ENCODE measurements at places on chromosomes 7 and 10.
A peak's percentile ranks its signal among the peaks of the same experiment; 100 is the strongest.

GRCh38 chr10:52752801-52753445 lies 19.7 kb downstream of the MBL2 start:
- DNase-seq, result no peak

GRCh38 chr10:99143011-99143410 lies 92.6 kb downstream of the HPSE2 start:
- no peak for DNase-seq

DNA sequence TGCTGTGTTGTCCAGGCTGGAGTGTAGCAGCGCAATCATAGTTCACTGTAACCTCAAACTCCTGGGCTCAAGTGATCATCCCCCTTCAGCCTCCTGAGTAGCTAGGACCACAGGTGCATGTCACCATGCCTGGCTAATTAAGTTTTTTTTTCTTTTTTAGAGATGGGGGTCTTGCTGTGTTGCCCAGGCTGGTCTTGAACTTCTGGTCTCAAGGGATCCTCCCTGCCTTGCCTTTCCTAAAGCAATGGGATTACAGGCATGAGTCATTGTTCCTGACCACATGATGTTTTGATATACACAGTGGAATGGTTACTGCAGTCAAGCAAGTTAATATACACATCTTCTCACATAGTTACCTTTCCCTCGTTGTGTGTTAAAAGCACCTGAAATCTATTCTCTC lies 140.3 kb downstream of the GPR85 start:
- DNase-seq, result no peak

DNA sequence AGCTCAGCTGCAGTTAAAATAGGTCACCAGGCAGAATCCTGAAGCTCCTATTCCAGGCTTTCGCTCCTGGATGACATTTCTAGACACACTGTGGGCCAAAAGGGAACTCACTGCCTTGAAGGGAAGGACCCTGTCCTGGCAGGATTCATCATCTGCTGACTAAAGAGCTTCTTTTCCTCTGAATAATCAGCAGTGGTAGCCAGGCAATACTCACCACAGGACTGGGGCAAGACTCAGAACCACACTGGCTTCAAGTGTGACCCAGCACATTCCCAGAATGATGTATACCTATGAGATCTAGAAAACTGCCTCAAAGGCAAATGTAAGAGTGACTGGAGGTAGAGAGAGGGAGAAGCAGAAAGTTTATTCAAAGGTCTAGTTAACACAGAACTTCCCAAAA lies 29.5 kb upstream of the EBF3 start:
- peak; percentile 19 for DNase-seq

DNA sequence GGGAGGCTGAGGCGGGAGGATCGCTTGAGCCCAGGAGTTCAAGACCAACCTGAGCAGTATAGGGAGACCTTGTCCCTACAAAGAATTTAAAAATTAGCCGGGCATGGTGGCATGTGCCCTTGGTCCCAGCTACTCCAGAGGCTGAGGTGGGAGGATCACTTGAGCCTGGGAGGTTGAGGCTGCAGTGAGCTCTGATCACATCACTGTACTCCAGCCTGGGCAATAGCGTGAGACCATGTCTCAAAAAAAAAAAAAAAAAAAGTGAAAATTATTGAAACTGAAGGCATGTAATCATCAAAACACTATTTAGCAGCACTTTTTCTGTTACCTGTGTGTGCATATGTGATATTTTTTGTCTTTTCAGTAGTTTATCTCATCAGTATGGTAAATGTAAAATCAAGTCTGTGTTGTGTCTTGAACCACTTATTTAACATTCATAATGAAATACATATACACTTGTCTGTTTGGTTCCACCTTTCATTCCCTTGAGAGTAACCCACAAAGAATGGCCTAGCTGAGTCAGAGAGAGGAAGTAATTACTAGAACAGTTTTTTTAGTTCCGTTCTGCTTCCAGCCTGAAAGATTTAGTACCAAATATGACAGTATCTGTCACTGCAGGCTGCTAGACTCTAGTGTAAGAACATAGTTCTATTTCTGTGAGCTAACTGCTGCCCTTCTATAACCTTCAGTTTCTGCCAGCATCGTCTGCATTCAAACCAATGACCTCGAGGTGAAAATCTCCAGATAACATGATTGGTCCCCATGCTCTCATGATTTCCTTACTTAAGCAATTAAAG lies 68.6 kb downstream of the MMRN2 start:
- DNase-seq, result peak; percentile 45

GRCh38 chr7:104960741-104961448 lies 53.1 kb upstream of the KMT2E start:
- DNase-seq, result peak; percentile 83

GRCh38 chr7:18685971-18686370 lies 190.4 kb downstream of the HDAC9 start:
- peak; percentile 19 for DNase-seq

GRCh38 chr7:12968836-12969422 lies 281.5 kb downstream of the ARL4A start:
- DNase-seq, result no peak

- no peak for DNase-seq
Observed at GRCh38 chr10:69766161-69766910, 35.4 kb upstream of the COL13A1 start.

DNA sequence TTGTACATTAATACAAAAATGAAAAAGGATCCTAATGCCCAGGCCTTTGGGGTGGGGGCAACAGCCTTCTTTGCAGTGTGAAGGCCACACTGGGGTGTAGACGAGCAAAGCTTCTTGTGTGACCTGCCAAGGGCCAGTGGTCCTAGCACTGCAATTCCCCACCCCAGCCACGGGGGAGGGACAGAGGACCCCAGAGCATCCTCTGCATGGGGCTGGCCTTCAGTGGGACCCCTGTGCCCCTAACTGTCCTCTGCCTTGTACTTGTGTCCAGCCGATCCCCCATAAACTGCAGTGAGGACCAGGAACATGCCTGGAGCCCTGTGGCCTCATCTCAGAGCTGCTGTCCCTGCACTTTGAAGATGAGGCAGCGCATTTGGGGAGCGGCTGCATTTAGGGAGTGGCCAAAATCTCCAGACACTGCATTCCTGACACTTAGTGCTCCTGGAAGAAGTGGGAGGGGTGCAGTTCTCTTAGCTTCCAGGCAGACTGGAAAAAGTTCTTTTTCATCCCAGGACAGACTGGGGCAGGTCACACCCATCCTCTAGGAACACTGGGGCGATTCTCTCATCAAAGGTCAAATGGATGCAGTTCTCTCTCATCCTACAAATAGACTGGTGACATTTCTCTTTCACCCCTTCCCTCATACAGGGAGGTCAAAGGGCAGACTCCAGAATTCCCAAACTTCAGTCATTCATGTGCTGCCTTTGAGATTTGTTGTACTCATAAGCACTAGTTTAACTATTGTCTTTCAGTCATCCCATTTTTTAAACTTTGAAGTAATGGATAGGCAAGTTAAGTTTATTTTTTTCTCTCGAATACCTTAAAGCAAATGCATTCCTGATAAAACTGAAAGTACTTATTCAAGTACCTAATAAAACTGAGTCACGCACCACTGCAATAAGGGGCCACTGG lies 922 bp upstream of the MYO1G start:
- DNase-seq, result no peak

- no peak for DNase-seq
Observed at GRCh38 chr10:4758256-4758655, 67.8 kb upstream of the AKR1E2 start.

GRCh38 chr10:103652599-103653281 lies 159.2 kb downstream of the NEURL1 start:
- DNase-seq, result no peak

DNA sequence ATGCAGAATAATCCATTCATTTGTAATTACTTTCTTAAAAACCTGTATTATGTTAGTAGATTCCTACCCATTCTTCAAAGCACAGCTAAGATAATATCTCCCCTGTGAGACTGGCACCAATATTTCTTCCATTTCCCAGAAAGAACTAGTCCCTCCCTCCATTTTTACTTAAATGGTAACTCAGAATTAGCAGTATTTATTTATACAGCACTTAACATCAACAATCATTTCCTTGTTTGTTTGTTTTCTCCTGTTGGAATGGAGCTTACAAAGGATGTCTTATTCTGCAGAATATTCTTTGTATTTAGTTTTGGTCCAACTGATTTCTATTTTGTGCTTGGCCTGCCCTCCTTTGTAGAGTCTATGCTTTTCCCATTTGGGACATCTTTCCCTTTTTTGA lies 32.1 kb upstream of the PTPN12 start:
- no peak for DNase-seq

GRCh38 chr10:113982769-113983168 lies 60.9 kb upstream of the ADRB1 start:
- no peak for DNase-seq

- DNase-seq, result peak; percentile 40
Observed at GRCh38 chr7:96952974-96953391, 52.4 kb upstream of the DLX6 start.

DNA sequence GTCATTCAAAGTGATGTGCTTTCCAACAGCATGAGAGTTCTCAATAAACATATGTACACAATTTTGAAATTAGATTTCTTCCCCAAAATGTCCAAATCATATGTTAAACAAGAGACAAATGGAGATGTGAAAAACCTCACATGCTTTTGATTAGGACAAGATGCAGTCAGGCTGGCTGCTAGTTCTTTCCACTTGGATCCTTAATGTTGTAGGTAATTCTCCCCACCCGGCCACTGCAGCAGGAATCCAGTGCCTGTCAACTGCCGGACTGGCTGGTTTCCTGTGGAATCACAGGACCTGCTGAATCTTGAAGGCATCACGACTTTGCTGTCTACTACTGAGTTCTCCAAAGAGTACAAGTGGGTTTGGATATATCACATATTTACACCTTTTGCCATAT lies 138.6 kb upstream of the AKR1E2 start:
- DNase-seq, result peak; percentile 58

- DNase-seq, result no peak
Observed at GRCh38 chr7:37446371-37446770, 2.3 kb downstream of the ELMO1 start.

DNA sequence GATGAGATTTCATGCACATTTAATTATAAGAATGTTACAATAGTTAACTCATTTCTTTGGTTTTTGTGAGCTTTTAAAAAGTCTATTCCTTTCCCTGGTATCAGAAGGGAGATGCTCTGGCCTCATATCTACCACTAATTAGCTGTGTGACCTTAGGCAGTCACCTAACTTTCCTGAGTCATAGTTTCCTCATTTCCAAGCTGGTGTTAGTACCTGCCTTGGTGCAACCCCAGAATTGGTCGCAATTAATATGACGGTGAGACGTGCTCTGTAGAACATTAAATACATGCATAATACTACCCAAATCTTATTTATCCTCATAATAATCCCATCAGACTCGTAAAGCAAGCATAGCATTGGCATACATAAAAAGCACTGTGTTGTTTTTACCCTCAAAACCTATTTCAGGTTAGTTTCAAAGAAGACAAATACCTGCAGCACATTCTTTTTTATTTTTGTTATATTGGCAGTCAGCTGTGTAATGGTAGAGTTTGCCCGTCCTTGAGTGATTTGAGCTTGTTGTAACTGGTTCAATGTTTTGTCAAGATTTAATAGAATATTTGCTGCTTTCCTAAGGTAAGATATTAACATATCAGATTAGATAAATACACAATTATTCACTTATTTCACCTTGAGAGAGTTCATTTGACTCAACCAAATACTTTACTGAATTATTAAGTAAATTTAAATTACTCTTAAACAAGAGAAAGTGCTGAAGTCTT lies 31.0 kb upstream of the LAMB1 start:
- DNase-seq, result no peak

GRCh38 chr10:131427901-131428300 lies 116.4 kb upstream of the TCERG1L start:
- no peak for DNase-seq

DNA sequence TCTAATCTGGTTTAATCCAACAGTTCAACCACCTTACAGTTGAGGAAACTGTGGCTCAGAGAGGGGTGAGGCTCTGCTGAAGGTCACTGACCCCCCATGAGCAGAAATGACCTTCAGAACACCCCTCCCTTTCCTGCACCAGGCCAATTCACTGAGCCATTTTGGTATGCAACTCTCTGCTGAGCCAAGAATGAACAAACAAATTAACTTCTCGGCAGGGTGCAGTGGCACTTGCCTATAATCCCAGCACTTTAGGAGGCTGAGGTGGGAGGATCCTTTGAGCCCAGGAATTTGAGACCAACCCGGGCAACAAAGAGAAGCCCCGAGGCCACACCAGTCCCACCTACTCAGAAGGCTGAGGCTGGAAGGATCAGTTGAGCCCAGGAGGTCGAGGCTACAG lies 29.8 kb downstream of the PDGFA start:
- DNase-seq, result no peak

DNA sequence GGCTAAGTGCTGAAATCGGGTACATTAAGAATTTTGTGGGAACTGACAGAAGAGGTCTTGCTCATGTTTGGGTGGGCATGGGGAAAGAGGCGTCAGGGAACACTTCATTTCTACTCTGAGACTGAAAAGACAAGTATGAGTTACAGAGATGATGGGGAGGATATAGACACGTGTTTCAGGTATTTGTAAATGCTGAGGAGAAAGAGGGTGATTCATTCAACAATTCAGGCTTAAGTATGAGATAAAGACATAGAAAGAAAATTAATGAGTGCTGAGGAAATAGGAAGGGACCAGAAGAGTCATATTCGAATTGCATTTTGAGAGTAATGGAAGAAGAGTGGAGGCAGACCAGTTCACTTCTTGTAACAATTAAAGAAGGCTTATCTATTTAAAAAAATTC lies 143.6 kb downstream of the HBP1 start:
- peak; percentile 20 for DNase-seq

GRCh38 chr10:46019569-46020343 lies 10.7 kb downstream of the NCOA4 start:
- no peak for DNase-seq

DNA sequence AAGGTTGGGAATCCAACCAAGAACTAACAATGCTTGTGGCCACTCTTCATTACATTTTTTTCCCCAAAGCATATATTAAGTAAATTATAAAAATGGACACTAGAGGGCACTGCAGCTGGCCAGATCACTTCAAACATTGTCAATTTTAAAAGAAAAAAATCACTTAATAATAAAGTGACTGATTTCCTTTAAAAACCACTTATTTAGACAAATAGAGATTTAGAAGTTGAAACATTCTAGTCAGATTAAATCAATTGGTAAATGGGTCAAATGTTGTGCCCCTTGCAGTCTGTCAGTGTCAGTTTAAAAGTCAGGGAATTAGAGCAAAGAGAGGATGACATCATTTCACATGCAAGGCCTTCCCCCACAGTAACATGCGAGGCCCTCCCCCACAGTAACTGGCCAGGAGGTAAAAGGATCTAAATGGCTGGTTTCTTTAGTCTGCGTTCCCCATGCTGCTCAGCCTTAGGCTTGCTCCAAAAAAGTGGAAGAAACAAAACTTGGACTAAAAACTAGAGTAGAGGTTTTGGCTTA lies 177.9 kb downstream of the SKAP2 start:
- DNase-seq, result peak; percentile 31

DNA sequence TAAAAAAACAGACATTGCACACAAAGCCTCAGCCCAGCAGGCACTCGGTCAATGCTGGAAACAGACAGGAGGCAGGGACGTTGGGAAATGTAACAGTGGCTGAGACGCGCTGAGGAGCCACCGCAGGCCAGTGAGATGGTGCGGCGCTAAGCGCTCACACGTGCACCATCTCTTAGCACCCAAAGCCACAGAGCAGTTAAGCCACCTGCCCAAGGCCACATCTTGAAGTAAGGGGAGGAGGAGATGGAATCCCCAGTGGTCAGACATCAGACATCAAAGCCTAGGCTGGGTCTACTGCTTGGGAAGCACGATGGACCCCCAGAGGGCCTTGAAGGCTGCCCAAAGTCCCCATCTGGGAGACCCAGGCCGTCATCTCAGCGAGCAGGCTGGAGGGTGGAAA lies 15.6 kb downstream of the LAT2 start:
- no peak for DNase-seq

All from mammary epithelial cell (primary cell).